CD4-positive, alpha-beta T cell treated with Interleukin-1 beta for 1 hour (primary cell): ENCODE measurements at places on chromosomes 16 and 17.

- no peak for DNase-seq
Measured at GRCh38 chr16:47311738-47312505, 148.9 kb downstream of the ITFG1 start.

DNA sequence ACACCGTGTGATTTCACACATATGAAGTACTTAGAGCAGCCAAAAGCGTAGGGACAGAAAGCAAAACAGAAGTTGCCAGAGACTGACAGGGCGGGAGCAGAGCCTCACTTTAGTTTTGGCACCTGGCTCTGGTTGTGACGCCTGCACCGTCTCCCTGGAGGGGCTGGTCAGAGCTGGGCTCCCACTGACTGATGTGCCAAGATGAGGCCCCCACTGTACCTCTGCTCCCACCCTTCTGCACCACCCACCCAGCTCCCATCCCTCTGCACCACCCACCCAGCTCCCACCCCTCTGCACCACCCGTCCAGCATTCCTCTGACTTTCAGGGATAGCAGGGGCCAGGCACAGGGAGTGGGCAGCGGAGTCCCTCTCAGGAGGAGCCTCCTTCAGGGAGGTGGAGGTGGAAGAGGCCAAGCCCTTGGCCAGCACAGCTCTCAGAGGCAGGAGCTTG lies 3.2 kb upstream of the PRSS21 start:
- DNase-seq: no peak

- DNase-seq: no peak
Measured at GRCh38 chr17:40104594-40105486, 4.5 kb upstream of the NR1D1 start.

DNA sequence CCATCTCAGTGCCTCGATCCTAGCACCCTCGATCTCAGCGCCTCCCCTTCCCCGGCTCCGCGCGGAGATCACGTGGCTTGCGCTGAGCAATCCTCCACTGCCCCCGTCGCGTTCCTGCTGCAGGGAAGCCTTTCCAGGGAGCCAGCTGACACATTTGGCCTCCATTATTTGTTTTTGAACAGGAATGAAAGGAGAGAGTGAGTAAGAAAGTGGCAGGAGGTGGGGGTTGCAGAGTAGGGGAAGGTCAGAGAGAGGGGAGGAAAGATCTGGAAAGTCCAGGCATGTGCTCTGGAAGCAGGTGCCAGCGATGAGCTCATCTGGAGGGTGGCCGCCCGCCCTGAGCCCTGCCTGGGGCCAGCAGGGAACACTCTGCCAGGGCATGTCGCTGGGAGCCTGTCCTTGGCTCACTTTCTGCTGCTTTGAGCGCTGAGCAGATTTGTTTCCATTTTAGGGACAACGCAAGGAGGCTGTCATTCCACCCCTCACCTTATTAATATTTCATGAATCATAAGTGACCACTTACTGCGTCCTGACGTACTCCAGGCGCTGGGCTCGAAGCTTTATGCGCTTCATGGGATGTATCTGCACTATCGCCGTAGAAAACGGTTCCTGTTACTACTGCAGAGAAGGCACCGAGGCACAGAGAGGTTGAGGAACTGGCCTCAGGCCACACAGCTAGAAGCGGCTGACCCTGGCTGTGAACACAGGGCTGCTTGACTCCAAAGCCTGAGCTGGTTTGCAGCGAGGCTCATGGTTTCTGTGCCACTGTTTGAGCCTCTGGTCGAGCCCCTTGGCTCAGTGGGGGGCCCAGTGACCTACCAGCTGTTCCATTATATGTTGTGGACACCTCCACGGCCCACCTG lies 283.1 kb downstream of the SEC14L1 start:
- no peak for DNase-seq

- no peak for DNase-seq
Measured at GRCh38 chr17:80592243-80592642, 47.6 kb downstream of the RPTOR start.

DNA sequence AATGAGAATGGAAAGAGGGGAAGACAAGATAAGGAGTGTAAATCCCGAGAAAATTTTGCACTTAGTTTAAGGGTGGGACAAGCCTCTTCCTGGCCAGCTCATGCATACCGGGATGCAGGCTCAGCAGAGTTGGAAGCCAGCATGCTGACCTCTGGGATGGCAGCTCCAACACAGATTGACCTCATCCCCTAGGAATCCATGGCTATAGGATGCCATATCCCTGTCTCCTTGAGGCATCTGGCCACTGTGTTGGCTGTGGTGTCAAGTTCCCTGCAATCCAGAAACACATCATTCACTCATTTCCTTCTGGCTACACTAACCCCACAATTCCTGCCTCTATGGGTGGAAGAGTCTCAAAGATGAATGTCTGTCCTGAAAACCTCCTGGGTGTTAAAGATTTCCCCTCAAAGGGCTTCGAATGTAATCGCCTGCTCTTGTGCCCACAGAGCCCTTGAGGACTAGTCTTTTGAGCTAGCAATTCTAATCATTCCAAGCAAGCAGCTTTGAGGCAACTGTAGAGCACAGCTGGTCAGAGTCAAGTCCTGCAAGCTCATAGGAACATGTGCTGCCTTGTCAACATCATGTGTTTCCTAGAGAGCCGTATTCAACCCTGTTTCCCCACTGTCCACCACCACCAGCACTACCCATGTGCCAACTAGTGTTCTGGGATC lies 141.4 kb downstream of the PMP22 start:
- DNase-seq: no peak
